ENCODE measurements at places on chromosomes 4 and X. TPM values are rescaled to one million over a fixed set of nuclear protein-coding genes. Genes with fewer than 3 reads are reported as not detected.

- no peak for DNase-seq
Measured at GRCh38 chrX:903116-903515, 272.5 kb downstream of the SHOX start.

GRCh38 chrX:153609917-153610835 is 11.2 kb upstream of the CCNQ start:
- DNase-seq: no peak

- no peak for DNase-seq
Measured at GRCh38 chr4:109803924-109804571, 2.2 kb upstream of the CFI start.

DNA sequence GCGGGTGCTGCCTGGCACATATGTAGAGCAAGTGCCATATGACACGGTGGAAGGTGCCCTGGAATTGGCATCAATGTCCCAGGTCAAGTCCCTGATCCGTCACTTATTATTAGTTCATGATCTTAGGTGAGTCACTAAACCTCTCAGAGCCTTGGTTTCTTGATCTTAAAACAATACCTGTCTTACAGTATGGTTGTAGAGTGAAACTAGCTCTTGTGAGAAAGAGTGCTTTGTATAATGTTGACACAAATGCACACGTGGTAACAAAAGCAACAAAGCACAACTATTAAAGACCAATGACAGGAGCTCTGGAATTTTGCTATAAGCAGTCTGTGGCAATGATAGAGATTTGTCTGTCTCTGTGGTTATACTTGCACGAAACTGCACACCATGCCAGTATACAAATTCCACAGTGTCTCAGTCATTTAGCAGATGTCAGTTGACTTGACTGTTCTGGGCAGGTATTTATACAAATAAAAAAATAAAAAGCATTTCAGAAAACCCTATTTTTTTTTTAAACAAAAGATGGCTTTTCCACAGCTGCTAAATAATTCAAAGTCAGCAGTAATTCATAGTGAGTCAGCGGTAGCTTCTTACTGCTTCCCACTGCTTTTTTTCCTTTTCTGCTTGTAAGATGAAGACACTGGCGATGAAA is 19.7 kb upstream of the ACSL1 start:
- no peak for DNase-seq

DNA sequence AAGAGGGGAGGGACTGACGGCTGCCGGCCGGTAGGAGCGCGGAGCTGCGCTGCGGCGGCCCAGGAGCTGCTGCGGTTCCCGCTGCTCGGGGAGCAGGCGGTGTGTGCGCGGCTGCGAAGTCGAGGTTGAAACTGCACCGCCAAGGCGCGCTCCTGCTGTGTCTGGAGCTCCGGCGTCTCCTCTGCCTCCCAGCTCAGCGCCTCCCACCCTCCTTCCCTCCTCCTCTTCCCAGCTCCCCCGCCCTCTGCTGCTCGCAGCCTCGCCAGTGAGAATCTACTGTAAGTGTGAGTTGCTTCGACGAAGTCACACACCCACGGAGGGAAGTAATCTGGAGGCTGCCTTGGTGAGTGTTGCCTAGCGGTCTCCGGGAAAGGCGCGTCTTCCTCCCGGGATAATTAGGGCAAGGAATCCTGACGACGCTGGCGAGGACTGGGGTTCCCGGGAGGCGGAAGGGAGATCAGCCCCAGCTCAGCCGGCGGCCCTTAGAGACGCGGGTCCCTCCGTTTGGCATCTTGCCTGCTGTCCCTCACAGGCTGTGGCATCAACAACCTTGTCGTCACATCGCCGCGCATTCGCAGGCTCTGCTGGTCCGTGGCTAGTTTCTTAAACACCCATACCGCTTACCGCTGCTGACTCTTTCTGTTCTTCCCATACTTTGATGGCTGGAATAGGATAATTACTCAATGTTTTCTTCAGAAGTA is at the start of gene EPHA5:
Gene EPHA5 (minus strand): TSS at position 159 of the 701 bp plus-strand sequence. CDS start 747 bp downstream, outside the sequence.
- peak; percentile 62 for DNase-seq

GRCh38 chr4:138609943-138610350 is 367.8 kb upstream of the SLC7A11 start:
- DNase-seq: no peak

GRCh38 chrX:78754917-78755316 is 7.4 kb downstream of the LPAR4 start:
- no peak for DNase-seq

GRCh38 chr4:37188100-37188499 is 56.4 kb upstream of the NWD2 start:
- DNase-seq: no peak

DNA sequence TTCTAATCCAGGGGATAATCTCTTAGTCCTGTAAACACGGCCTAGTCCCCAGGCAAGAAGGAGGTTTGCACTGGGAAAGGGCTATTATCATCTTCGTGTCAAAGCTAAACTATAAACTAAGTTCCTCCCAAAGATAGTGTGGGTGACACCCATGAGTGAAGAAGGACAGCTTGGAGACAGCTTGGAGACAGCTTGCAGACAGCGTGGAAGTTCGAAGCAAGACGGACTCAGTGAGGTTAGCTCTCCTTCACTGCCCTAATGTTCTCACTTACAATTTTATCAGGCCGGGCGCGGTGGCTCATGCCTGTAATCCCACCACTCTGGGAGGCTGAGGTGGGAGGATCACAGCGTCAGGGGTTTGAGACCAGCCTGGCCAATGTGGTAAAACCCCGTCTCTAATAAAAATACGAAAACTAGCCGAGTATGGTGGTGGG is 19.2 kb upstream of the PLCXD1 start:
- DNase-seq: no peak

DNA sequence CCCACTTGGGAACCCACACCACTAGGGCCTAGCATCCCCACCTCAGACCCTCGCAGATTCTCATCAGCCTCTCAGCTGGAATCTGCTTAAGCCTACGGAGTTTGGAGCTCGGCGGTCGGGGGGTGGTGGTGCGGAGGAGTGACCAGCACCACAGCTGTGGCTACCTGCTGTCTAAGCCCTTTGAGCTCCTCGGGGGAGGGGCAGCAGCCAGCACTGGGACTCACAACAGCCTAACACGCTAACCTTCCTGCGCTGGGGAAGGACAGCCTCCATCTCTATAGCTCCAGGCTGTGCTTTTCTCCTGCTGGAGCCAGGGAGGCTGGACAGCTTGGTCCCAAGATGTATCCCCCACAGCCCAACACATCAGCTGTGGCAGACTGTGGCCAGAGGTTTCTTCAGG is 281.5 kb downstream of the USP46 start:
- no peak for DNase-seq

- peak; percentile 10 for DNase-seq
Measured at GRCh38 chr4:1290165-1290977, 680 bp downstream of the MAEA start.

DNA sequence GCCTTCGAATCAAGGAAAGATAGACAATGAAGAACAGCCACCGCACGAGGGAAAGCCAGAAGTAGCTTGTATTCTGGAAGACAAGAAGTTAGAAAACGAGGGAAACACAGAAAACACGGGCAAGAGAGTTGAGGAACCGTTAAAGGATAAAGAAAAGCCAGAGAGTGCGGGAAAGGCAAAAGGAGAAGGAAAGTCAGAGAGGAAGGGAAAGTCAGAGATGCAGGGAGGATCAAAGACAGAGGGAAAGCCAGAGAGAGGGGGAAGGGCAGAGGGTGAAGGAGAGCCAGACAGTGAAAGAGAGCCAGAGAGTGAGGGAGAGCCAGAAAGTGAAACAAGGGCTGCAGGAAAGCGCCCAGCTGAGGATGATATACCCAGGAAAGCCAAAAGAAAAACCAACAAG is 1.4 kb downstream of the TCEAL2 start:
- DNase-seq: no peak

DNA sequence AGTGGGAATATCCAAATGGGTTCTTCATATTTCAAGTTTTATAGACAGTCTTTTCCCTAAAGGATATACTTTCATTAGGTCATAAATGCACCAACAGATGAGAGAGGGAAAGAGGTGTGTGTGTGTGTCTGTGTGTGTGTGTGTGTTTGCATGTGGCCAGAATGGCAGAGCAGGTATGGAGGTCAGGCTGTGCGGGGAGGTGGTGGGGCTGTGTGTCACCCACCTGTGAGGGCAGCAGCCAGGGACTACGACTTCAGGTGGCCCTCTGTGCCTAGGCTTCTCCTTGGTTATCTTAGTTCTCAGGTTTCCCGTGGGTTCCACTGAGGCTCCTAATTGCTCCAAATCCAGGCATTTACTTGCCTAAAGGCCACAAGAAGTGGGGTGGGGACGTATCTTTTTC is 14.6 kb downstream of the HAND2 start:
- DNase-seq: no peak

DNA sequence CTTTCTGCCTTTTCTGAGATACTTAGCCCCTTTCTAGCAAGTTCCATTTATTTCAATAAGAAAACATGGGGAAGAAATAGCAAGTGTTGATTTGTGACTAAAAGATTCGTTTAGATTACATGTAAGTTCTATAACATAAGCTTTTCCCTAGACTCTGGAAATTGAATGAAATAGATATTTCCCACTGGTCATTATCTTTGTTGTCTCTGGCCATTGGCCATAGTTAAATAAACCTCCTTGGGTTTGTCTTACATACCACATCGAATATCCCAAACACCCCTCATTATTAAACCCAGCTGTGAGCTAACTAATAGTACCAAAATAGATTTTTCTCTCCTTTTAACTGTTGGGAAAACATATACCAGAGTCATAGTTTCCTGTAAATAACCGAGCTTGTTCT is 534.8 kb downstream of the IQCM start:
- no peak for DNase-seq

GRCh38 chrX:77493677-77494553 is 46.7 kb downstream of the FGF16 start:
- DNase-seq: no peak

GRCh38 chr4:181662383-181662782 is 580.8 kb upstream of the TENM3 start:
- no peak for DNase-seq

DNA sequence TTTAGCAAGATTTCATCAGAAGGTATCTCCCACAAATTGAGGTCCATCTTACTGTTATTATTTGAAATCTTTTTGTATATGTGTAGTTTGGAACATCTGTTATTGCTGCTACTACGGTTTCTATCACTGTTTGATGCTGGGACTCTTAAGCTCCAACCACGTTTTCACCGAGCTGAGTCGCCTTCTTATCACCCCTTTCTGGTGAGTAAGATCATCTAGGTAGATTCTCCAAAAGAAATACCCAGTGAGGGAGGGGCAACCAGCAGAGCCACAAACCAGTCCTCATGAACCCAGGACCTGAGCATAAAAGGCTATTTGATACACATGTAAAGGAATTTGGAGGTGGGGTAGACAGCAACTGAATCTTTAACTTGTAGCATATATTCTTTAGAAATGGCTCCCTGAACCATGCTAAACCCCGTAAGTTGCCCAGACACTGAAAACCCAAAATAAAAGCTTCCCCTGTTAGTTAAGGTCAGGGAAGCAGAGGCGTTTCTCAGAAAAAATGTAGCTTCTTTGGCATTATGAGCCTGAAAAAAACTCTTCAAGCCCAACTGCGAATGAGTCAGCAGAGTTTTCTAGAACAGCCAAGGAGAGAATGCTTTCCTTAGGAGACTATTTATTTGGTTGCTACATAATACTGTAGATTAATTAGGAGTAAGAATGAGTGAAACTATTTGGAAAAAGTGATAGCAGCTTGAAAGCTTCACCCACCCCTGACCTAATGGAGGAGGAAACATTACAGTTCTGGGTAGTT is 53.8 kb upstream of the ATXN3L start:
- no peak for DNase-seq

DNA sequence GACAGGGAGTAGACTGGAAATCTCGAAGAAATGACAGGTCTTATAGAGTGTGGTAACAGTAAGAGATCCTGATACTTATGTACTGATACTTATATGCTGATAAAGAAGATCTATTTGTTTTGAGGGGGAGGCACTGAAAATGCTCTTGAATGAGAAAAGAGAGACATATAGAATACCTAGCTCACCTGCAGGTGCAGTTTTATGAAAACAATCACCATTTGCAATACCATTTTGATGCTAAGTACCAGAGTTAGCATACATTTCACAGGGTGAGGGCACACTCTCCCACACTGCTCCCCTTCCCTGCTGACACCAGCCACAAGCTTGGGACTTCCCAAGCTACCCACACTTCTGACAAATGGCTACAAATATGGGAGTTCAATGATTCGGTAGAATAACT is 1490.1 kb upstream of the IGFBP7 start:
- no peak for DNase-seq

GRCh38 chr4:14018191-14018853 is 390.8 kb upstream of the BOD1L1 start:
- DNase-seq: no peak

- peak; percentile 35 for DNase-seq
Measured at GRCh38 chr4:148116264-148116663, 325.9 kb downstream of the NR3C2 start.

DNA sequence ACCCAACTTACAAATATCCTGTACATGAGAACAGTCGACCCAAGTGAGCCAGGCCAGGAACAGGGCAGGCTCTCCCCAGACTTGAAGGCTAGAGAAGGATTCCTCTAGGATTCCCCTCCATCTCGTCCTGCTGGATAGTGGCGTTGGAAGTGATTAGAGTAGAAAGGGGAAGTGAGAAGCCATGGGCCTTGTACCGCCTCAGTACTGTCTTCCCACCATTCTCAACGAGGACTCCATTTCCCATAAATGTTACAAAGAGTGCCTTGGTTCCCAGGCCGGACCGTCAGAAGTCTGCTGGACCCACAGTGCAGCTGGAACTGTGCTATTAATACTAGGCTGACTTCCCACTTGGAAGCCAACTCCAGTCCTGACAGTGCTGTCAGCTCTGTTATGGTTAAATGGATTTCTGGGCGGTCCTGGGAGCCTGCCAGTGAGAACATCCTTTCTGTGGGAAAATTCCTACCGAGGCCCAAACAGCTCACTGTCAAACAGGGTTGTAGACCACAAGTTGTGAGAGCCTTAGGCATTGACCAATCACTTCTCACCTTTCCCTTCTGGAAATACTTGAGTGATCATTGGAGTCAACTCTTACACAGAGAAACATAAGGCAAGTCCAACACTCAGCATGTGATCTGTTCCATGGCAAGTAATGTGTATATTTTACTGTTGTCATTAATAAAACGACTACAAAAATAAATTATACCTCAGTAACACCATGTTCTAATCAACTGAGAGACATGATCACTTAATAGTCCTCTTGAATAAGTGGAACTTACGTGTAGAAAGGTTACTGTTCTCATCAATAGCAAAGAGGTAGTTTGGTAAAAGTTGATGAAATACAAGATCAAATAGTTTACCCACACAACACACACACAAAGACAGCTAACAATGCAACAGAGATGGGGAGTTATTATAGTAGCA is 58.4 kb downstream of the AMELX start:
- no peak for DNase-seq

The CLDN34 gene
- not detected for polyA plus RNA-seq

The CXCL3 gene
- polyA plus RNA-seq: 0.36 TPM

The UCP1 gene
- 0.30 TPM for polyA plus RNA-seq

The SFRP2 gene
- polyA plus RNA-seq: 24.9 TPM

The PTTG2 gene
- not detected for polyA plus RNA-seq

The LDOC1 gene
- polyA plus RNA-seq: 81.5 TPM

The SCFD2 gene
- 13.5 TPM for polyA plus RNA-seq
